Lower lobe of right lung (tissue), 2 donors: ENCODE measurements at places on chromosomes 7 and 10. TPM values are rescaled to one million over a fixed set of nuclear protein-coding genes. Genes with fewer than 3 reads are reported as not detected.

DNA sequence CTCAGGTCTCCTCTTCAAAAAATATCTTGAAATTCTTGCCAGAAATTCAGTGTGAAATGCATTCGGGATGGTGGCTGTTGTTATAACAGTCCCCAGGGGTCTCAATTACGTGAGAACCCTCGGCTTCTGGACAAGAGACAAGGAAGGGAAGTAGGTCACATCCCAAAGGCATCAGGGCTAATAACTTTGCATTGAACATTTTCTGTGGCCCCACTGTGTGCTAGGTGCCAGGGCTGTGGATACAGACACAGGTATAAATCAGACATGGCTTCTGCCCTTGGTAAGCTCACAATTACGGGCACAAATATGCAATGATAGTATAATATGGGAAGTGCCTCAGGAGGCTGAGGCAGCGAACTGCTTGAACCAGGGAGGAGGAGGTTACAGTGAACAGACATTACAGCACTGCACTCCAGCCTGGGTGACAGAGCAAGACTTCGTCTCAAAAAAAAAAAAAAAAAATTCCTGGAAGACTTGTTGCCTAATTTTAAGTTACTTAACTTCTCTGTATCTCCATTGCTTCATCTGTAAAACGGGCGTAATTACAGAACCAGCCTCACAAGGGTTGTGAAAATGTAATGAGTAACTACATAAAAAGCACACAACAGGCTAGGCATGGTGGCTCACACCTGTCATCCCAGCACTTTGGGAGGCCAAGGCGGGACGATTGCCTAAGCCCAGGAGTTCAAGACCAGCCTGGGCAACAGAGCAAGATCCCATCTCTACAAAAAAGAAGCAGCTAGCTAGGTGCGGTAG lies 2.5 kb upstream of the RHBDD2 start:
- peak; percentile 55 for DNase-seq

DNA sequence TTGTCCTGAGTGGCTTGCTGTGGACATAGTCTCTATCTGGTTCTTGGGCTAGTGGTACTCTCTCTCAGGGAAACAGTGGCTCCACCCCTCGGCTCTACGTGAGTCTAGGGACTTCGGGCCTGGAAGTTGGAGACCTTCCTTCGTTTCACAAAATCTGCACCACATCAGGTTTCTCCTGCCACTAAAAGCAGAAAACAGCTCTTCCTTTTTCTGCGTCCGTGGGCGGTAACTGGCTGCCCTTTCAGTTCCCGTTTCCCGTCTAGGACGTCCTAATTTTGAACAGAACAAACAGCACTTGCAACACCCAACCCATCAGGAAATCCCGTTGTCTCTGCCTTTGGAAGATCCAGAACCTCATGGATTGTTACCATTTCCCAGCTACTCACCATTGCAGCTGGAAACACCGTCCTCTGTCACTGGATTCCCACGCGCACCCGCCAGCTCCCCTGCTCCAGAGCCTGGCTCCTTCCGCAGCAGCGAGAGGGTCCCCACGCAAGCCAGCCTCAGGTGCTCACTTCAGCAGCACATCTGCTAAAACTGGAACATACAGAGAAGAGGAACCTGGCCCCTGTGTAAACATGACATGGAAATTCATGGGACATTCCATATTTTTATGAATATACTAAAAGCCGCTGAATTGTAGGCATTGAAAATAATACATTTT lies 311.4 kb upstream of the AKR1E2 start:
- DNase-seq: peak; percentile 61

GRCh38 chr10:53624722-53625121 lies 852.1 kb upstream of the MBL2 start:
- no peak for DNase-seq

- DNase-seq: no peak
Measured at GRCh38 chr10:3010816-3011460, 56.4 kb upstream of the PFKP start.

DNA sequence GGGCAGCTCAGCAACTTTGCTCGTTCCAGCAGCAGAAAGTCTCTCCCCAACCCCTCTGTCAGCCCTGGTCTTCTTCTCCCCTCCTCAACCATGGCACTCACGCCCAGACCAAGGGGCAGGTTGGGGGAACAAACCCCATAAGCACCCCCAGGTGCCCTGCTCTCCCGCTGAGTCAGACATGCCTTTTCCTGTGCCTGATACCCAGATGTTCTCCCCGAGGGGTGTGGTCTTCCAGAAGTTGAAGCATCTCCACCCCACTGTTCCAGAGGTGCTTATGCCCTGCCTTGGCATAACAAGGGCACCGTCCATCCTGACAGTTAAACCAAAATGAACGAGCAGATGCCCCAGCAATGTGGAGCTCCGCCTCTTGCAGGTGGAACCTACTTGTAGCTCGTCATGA lies 67.1 kb downstream of the C10orf143 start:
- no peak for DNase-seq

DNA sequence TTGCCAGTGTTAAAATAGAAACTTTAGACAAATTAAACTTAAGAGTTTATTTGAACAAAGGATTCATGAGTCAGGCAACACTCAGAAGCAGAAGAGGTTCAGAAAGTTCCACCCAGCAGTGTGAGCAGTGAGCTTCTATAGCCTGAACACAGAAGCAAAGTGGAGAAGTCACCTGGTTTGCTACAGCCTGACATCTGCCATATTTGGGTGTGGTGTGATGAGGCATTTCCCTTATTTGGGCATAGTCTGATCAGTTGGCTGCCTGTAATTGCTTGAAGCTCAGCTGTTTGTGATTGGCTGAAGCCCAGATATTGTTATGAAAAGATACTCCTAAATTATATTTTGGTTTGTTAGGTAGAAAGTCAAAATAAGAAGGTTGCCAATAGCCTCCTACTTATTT lies 39.1 kb downstream of the VWC2 start:
- no peak for DNase-seq

DNA sequence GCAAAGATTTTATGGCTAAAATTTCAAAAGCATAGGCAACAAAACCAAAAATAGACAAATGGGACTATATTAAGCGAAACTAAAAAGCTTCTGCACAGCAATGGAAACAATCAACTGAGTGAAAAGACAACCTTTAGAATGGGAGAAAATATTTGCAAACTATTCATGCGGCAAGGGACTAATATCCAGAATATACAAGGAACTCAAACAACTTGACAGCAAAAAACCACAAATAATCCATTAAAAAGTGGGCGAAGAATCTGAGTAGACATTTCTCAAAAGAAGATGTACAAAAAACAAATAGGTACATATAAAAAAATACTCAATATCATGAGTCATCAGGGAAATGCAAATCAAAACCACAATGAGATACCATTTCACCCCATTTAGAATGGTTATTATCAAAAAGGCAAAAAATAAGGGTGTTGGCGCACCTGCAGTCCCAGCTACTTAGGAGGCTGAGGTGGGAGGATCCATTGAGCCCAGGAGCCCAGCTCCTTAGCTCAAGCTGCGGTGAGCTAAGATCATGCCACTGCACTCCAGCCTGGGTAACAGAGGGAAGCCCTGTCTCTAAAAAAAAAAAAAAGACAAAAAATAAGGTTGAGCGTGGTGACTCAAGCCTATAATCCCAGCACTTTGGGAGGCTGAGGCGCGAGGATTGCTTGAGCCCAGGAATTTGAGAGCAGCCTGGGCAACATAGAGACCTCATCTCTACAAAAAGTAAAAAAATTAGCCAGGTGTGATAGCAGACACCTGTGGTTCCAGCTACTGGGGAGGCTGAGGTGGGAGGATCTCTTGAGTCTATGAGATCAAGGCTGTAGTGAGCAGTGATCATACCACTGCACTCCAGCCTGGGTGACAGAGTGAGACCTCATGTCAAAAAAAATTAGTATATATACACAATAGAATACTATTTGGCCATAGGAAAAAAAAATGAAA lies 4.2 kb upstream of the CCM2 start:
- no peak for DNase-seq

GRCh38 chr10:45581216-45581549 lies 91.4 kb downstream of the ZFAND4 start:
- DNase-seq: no peak

GRCh38 chr10:104029521-104029860 lies 56.2 kb downstream of the COL17A1 start:
- DNase-seq: no peak

GRCh38 chr7:31729195-31729804 lies 42.3 kb downstream of the PPP1R17 start:
- no peak for DNase-seq

DNA sequence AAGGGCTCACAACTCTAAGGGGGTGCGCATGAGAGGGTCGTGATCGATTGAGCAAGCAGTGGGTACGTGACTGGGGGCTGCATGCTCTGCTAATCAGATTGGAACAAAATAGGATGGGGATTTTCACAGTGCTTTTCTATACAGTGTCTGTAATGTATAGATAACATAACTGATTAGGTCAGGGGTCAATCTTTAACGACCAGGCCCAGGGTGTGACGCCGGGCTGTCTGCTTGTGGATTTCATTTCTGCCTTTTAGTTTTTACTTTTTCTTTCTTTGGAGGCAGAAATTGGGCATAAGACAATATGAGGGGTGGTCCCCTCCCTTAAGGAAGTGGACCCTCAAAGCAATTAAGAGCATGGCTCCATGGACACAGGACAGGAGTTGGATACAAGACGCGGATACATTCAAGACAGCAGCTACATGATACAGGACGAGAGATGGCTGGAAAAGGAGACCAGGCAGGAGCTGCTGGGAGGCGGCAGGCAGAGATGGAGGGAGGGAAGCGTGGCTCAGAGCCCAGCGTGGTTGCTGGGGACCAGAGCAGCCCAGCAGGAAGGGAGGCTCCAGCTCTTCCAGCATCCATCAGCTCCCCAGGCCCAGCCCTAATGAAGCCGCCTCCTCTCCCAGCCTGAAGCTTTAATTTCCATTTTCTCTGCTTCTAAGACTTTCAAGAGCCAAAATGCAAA lies 31.6 kb downstream of the GSDME start:
- no peak for DNase-seq

GRCh38 chr7:135741905-135742304 lies 6.7 kb downstream of the FAM180A start:
- no peak for DNase-seq

- peak; percentile 82 for DNase-seq
Measured at GRCh38 chr7:100130608-100131453, 4.1 kb downstream of the MBLAC1 start.

GRCh38 chr7:26265499-26266075 lies 26.1 kb upstream of the SNX10 start:
- no peak for DNase-seq

- DNase-seq: no peak
Measured at GRCh38 chr10:43640603-43641002, 8.1 kb downstream of the ZNF32 start.

DNA sequence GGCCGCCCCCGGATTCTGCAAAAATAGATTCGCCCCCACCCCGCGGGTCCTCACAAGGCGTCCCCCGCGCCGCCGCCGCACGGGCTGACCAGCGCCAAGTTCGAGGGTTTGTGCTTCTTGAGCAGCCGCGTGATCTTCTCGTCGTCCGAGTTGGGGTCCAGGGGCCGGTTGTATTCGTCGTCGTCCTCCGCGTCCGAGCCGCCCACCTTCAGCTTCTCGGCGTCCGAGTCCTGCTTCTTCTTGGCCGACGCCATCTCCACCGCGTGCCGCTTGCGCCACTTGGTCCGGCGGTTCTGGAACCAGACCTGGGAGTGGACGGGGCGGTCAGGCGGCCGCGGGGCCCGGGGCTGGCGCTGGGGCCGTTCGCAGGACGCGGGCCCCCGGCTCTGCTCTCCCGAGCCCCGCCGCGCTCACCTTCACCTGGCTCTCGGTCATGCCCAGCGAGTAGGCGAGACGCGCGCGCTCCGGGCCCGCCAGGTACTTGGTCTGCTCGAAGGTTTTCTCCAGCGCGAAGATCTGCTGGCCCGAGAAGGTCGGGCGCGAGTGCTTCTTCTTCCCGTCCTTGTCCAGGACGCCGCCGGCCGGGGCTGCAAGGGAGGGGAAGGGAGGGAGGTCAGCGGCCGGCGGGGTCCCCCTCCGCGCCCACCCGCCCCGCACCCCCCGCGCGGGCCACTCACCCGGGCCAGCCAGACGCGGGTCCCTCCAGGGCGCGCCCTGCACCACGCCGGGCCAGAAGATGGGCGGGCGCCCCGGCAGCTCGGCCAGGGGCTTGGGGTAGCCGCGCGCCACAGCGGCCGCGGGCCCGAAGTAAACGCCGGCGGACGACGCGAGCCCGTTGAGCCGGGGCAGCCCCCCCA lies 853 bp downstream of the NKX6-2 start:
- no peak for DNase-seq

DNA sequence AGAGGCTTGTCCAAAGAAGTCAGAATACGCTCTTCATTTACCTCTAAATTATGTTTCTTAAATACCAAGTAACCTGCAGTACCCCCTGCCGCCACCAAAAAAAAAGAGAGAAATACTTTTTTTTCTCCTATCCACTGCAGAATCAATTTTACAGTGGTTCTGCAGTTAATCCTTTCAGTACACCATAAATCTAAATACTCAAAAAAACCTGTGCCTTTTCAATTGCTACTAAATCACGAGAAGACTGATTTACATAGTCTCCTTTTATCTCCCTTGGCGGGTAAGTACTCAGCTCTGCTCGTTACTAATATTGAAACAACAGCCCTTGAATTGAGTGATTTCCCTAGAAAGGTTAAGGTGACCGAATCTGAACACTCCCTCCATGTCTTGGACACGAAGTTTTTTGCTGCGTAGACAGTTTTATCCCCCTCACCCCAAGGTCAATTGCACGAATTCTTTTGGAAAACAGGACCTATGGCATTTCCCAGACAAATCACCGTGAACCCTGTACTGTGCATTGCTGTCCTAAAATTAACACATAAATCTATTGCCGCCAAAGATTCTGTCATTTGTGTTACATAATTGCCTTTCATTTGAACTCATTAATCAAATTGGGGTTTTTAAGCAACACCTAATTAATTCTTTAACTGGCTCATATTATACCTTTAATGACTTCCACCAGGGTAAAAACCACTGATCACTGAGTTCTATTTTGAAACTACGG lies 512 bp upstream of the VIM start:
- DNase-seq: no peak

GRCh38 chr7:138465046-138465445 lies 5.0 kb downstream of the TRIM24 start:
- no peak for DNase-seq

DNA sequence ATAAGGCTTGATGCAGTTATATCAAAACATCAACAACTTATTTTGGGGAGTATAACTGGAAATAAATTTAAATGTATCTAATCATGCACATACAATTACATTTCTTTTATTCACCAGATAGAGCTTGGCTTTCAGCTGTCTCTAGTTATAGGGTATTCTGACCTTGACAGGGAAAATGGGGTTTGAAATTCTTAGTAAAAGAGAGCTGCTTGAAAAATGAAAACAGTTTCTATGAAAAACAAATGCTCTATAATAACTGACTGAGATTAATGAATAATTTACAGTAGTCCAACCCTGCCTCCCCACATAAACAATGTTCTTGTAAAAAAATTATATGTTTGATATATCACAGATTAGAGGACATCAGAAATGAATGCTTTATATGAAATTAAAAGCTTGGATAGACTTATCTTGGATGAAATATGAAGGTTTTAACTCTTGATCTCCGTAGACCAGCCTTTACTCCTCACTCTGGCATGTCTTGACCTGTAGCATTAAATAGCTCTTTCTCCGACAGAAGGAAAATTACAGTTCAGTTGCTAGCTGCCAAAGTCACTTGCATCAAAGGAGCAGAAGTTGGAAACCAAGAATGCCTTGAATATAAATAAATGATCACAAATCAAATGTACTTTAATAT lies 32.1 kb downstream of the VWC2 start:
- no peak for DNase-seq

The OSBPL3 gene
- 24.9 TPM for total RNA-seq

The TUBB8 gene
- total RNA-seq: 0.38 TPM

The MET gene
- 74.3 TPM for total RNA-seq

The LOXL4 gene
- 4.5 TPM for total RNA-seq

The GPC2 gene
- 0.77 TPM for total RNA-seq

The IFIT2 gene
- 64.8 TPM for total RNA-seq

The PLEKHA1 gene
- 46.1 TPM for total RNA-seq

The LRMDA gene
- 29.9 TPM for total RNA-seq

The HABP2 gene
- total RNA-seq: 0.77 TPM
